ENCODE measurements at places on chromosomes 4 and X.

GRCh38 chr4:155757745-155758265 is 1.0 kb upstream of the GUCY1B1 start:
- DNase-seq, result no peak

DNA sequence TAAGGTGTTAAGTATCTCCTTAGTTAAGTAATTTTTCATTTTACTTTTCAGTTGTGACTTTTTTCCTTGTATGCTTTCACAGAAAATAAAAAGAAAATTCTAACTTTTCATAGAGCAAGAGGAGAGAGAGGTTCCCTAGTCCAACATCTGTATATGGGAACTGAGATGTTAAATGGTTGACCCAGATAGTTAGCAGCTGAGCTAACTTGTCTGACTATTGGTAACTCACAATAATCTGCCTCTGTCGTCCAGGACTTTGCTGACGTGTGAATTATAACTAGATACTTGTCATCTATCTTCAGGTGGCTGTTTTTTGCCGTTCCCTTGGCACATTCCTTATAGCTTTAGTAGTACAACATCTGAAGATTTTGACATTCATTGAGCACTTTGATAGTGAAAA is 29.9 kb downstream of the TBC1D19 start:
- DNase-seq, result no peak

- DNase-seq, result no peak
Observed at GRCh38 chr4:158826882-158827281, 58.1 kb downstream of the FNIP2 start.

GRCh38 chrX:16368696-16369095 is 201.4 kb downstream of the MAGEB17 start:
- DNase-seq, result no peak

GRCh38 chr4:19883841-19884240 is 367.9 kb upstream of the SLIT2 start:
- DNase-seq, result no peak

DNA sequence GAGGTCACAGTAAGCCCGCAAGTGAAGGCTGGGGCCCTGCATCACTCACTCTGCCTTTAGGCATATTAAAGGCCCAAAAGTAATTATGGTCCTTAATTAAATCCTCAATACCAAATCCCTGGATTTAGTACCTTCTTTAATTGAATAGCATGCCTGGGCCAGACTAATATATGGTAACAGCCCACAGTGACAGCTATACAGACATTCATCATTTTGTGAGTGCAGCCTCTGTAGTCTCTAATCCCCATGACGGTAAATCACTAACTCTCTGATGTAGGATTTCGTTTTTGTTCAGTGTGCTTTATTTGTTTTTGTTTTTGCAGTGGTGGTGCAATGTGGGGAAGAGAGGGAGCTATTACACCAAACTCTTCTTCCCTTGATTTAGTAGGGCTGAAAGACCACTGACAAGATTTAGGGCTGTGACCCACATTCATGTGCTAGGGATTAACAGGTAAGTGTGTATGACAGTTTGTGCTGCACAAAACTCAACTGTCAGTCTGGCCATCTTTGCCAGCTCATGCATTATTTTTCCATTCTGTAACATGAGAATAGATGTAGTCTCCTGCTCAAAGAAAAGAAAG is 60.6 kb upstream of the SLC39A8 start:
- DNase-seq, result no peak

- no peak for DNase-seq
Observed at GRCh38 chr4:38762560-38762959, 20.2 kb downstream of the TLR10 start.

DNA sequence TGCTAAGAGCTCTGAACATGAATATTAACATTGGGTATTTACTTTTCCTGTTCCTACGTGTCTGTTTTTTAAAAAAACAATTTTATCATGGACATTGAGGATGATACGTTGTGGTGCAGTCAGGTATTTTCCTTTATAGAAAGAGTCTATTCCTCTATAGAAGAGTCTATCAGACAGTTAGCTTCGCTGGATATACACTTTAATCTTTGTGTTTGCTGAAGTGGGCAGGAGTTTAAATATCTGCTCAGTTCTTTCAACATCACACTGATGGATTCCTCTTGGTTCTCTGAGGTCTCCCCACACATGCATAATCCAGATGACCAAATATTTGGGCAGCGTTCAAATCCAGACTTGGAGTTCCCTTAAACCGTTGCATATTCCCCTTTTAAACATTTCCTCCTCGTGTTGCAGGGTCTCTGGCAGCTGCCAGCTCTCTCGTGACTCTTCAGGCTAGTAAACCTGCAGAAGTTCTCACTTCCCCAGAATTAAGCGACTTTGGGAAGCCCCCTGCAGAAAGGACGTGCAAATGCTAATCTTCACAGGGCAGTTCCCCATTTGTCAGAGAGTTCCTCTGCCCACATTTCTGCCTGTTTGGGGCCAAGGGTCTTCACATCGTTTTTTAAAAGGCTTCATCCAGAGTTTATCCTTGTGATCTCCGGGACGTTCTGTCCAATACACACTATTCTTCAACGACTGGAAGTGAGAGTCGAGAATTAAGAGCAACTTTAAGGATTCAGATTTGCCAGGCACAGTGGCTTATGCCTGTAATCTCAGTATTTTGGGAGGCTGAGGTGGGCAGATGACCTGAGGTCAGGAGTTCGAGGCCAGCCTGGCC is 20.5 kb upstream of the DHRSX start:
- DNase-seq, result no peak

- no peak for DNase-seq
Observed at GRCh38 chrX:65522739-65523372, 11.7 kb downstream of the LAS1L start.

GRCh38 chr4:111963158-111963700 is 182.0 kb upstream of the FAM241A start:
- DNase-seq, result no peak

- DNase-seq, result no peak
Observed at GRCh38 chrX:9352243-9352642, 112.6 kb upstream of the TBL1X start.

DNA sequence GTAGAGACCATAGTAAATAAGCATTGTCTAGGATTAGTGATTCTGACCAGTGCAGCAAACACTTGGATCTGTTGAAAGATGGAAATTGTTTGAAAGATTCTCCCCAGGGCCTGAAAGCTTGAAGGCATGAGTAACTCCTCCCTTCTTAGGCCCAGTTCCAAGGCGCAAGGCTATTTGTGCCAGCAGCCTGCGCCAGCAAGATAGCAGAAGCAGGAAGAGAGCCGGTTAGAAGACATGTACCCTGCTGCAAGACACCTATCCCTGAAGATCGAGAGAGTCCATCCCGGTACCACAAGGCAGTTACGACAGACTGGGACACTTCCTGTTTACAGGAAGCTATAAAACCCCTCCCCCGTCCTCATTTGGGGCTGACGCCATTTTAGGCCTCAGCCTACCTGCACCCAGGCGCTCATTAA is 72.4 kb upstream of the JADE1 start:
- DNase-seq, result no peak

DNA sequence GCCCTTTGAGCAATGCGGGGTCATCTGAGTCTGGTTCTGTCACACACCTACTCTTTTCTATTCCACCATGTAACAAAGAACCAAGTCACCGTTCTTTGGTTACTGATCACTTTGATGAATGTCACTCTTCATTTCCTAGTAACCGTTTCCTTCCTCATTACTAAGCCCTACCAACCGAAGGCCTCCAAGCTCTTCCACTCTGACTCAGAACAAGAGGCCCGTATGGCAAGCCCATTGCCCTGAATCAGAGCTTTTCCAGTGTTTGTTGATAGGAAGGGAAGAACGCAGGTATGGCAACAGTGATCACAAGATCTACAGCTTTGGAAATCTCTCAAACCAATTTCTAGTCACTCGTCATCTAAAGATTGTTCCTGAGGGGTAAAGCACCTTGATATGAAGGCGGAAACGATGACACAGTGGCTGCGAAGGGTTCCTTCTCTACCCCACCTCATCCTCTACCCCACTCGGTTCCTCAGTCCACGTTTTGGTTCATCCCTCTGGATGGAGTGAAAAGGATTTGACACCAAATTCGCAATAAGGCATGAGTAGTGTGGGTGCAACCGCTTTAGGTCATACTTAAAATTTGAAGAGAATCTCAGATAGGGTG is 28.0 kb upstream of the CD40LG start:
- DNase-seq, result no peak

GRCh38 chr4:39587881-39588280 is 50.8 kb downstream of the SMIM14 start:
- DNase-seq, result no peak

- DNase-seq, result no peak
Observed at GRCh38 chrX:138669693-138670092, 41.8 kb downstream of the FGF13 start.

DNA sequence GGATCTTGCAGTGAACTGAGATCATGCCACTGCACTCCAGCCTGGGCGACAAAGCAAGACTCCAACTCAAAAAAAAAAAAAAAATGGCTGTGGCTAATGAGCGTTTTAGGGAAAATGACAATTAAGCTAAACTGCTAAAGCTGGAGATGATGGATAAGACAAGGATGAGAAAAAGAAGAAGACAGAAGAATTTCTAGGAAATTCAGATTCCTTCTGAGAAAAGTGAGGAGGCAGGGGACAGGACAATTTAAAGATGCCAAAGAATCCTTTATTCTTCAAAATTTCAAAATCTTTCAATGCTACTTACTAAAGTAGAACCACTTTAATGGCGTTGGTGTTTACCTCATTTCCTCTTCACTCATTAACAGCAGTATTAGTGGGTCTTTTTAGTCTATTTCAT is 7.7 kb downstream of the PALLD start:
- no peak for DNase-seq

Measured in stimulated activated CD8-positive, alpha-beta memory T cell treated with anti-CD3 and anti-CD28 coated beads, Interleukin-4, amount 100 ng/mL, for 4 hours (primary cell).